CD4-positive, alpha-beta T cell treated with Interleukin-4 for 4 hours (primary cell): ENCODE measurements at places on chromosomes 2 and 18.

GRCh38 chr2:226877491-226877890 lies 41.6 kb downstream of the RHBDD1 start:
- no peak for DNase-seq

DNA sequence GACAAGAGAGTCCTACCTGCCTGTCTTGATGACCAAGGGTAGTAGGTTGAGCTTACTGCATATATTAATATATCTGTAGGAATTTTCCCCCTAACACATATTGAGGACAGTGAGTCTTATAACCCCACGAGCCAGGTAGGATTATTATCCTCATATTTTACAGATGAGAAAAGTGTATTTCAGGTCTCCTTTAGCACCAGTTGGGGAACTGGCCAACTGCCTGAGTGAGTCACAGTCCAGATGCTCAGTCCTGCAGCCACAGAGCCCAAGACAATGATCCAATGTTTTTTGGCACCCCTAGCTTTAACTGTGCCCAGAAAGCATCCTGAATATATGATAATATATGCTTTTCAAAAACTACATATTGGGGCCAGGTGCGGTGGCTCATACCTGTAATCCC lies 30.8 kb upstream of the GLS start:
- no peak for DNase-seq

- DNase-seq: no peak
Measured at GRCh38 chr2:29475499-29475898, 360.3 kb downstream of the CLIP4 start.

GRCh38 chr2:72378753-72379348 lies 231.2 kb upstream of the CYP26B1 start:
- no peak for DNase-seq

- DNase-seq: no peak
Measured at GRCh38 chr2:61340242-61340641, 130.6 kb downstream of the USP34 start.

DNA sequence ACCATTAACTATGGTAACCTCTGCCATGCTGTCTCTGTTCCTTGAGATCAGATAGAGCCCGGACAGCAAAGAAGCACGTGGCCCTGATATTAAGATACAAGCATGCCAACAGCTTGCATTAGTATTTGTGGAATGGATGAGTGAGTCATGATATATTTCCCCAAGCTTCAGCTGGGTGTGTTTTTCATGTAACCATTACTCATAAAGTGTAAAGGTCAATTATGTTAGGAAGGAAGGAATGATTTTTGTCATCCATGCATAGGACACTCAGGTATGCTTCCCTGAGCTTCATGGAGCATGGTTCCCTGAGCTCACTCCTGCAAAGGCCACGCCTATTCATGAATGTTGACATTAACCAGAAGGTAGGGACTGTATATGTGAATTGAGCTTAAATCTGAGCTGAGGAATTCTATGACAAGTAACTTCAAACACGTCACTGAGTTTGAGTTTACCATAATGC lies 74.6 kb downstream of the ARL4C start:
- DNase-seq: peak; percentile 82

- no peak for DNase-seq
Measured at GRCh38 chr2:135701442-135701841, 40.2 kb upstream of the UBXN4 start.

- DNase-seq: no peak
Measured at GRCh38 chr18:35861367-35862118, 110.9 kb upstream of the RMP24 start.

- no peak for DNase-seq
Measured at GRCh38 chr2:22907330-22907729, 477.6 kb upstream of the KLHL29 start.

DNA sequence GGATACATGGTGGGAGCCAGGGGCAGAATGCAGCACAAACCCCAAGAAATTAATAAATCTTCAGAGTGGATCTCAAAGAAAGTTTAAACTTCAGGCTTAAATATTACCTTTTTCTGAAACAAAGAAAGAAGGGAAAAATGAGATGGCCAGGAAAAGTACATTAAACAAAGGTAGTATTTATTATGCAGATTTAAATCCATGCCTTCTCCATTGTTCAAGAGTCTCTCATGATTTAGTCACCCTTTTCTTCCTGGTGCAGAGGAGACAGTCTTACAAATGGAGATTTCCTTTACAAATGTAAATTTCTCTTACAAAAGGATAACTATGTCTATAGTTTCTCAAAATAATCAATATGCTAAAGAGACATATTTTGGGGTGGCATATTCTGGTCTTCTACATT lies 33.4 kb upstream of the PPM1B start:
- DNase-seq: no peak

- no peak for DNase-seq
Measured at GRCh38 chr2:11781602-11782001, 35.2 kb downstream of the LPIN1 start.

DNA sequence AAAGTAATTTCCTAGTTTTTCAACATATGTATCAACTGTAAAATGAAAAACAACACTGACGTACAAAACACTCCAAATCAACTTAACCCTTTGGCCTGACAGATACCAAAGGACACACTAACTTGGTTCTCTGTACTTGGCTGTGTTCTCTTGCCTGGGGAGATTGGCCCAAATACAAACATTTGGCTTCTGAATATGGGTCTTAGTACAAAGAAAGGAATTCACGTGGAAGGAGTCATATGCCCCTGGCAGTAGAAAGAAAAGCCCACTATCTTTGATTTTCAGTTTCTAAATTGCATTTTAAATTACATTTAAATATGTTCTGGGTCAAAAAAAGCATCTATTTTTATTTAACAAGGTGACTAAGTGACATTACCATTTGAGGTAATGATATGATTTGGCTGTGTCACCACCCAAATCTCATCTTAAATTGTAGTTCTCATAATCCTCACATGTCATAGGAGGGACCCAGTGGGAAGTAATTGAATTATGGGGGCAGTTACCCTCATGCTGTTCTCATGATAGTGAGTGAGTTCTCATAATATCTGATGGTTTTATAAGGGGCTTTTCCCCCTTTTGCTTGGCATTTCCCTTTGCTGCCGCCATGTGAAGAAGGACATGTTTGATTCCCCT lies 153.6 kb upstream of the CCDC195 start:
- DNase-seq: no peak

DNA sequence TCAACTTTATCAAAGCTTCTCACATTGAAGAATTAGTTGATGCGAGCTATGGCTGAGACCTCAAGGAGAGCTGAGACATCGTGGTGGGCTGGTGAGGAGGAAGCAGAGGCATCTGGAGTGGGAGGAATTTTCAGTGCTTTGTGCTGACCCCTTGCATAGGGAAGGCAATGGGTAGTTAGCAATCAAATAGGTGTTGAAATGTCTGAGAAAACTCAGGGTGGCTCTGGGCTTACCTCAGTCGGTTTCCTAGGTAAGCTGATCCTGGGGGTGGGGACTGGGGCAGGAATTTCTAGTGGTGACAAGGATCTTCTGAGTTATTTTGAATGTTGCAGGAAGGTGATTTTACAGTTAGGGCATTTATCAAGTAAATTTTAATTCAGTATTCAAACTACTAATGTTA lies 20.7 kb upstream of the DPP10 start:
- DNase-seq: no peak

DNA sequence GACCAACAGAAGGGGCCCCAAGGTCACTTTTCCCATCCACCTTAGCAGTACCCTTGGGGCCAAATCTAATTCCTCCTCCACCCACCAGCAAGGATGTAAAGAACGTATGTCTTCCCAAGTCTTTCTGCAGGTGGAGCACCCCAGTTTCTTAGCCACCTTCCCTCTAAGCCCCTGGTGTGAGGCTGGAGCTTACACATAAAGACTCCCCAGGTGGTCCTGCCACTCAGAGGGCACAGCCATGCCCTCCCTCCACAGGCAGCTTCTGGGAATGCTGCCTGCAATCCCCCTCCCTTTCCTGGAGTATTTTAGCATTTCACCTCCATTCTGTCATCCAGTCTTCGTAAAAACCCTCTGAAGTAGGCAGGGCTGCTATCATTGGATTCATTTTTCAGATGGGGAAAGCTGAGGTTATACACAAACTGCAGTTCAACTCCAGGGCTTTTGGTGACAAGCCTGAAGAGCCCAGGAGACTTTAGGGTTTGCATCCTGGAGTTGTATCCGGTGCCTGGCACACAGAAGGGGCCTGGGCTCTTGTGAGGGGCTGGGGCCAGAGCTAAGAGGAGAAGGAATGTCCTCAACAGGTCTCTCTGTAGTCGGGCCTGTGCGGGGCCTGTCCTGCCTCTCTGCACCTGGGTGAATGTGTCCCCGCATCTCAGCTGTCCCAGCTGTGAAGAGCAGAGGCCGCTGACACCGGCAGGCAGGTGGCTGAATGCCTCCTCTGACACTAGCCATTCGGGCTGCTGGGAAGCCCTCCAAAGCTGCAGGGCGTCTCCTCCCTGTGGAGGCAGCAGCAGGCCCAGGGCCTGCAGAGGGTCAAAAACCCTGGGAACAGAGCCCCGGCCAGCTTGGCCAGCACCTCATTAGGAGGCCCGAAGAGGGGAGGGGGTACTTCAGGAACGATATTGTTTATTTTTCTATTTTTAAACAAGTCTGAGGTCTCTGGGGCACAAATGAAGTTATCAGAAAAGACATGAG lies 27.6 kb downstream of the CIB4 start:
- DNase-seq: no peak

- no peak for DNase-seq
Measured at GRCh38 chr2:10278763-10279471, 23.8 kb upstream of the HPCAL1 start.

DNA sequence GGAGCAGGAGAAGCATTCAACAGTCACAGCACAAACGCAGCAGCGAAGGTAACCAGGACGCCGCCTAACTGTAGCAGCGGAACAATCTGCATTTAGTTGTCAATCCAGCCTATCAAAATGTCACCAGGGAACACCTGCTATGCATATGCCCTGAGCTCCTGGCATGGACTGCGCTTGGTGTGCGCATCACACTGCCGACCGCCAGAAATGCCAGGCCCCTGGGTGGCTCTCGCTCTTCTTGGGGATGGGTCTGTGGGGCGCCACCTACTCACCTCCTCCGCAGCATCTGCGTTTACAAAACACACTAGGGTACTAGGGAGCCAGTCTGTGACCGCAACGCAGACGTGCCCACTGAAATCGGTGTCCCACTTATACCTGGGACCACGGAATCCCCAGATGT lies 31.7 kb downstream of the ZNF516 start:
- no peak for DNase-seq

DNA sequence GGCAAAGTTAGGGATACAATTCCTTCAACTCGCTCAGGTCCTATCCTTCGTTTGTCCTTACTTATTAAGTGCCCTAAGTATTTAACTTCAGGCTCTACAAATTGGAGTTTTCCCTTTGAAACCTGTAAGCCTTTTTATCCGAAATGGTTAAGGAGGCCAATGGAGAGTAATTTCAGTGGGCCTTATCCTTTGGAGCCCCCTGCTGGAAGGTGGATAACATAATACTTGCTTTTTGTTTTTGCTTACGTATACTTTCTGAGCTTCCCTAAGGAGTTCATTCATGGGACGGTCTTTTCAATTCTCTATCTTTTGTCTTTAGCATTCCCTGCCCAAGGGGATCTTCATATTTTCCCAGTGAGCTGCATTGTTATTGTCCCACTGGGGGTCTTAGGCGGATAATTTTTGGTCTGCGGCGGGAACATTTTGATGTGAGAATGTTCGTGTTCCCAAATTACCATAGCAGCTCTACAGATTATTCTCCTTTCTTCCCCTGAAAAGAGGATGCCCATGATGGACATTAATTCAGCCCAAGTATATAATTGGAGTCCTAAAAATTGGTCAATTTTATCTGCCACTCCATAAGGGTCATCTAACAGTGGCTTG lies 34.4 kb upstream of the TRAPPC8 start:
- peak; percentile 49 for DNase-seq

GRCh38 chr2:84495539-84496146 lies 20.7 kb upstream of the DNAH6 start:
- DNase-seq: peak; percentile 82

- no peak for DNase-seq
Measured at GRCh38 chr2:55490554-55490953, 29.0 kb upstream of the CFAP36 start.

- DNase-seq: no peak
Measured at GRCh38 chr2:28268386-28268785, 124.3 kb upstream of the FOSL2 start.

GRCh38 chr2:3242747-3243369 lies 134.8 kb downstream of the EIPR1 start:
- DNase-seq: peak; percentile 64

GRCh38 chr2:2740238-2740775 lies 409.2 kb upstream of the MYT1L start:
- DNase-seq: no peak

GRCh38 chr2:4780679-4781078 lies 911.5 kb upstream of the SOX11 start:
- DNase-seq: no peak

DNA sequence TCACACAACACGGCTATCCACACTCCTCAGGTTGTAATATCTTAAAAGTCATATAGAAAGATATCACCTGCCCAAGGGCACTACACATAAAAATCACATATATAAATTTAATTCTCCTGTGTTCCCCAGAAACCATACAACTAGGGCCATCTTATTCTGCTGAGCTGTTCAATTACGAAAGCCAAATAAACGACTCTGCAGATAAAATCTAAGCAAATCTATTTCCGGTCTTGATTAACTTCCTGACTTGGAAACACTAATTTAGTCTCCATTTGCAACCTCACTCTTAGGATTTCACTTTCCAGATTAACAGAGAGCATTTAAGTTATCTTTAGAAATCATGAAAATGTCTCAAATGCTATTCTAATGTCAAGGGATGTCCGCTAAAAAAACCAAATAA lies 23.9 kb upstream of the STK17B start:
- no peak for DNase-seq

- no peak for DNase-seq
Measured at GRCh38 chr2:2871480-2872308, 505.9 kb downstream of the EIPR1 start.

DNA sequence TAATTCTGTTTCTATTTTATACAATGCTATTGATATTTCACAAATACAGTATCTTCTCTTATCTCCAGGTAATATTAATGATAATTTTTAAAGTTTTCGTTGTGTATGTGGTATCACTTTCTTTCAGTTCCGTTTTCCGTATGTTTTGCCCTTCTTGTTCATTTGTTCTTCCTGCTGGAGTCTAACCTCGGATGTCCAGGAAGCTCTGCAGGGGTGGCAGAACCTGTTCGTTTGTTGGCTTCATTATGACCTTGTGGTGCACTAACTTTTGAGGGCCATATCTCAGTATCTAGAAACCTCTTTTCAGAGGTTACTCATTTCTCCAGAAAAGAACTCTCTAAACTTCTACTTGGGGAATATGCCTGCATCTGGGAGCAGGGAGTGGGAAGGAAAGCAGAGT lies 134.5 kb downstream of the NBAS start:
- DNase-seq: no peak

- DNase-seq: no peak
Measured at GRCh38 chr2:173030561-173031490, 44.8 kb upstream of the MAP3K20 start.

GRCh38 chr2:53127061-53127650 lies 640.4 kb upstream of the CHAC2 start:
- no peak for DNase-seq

DNA sequence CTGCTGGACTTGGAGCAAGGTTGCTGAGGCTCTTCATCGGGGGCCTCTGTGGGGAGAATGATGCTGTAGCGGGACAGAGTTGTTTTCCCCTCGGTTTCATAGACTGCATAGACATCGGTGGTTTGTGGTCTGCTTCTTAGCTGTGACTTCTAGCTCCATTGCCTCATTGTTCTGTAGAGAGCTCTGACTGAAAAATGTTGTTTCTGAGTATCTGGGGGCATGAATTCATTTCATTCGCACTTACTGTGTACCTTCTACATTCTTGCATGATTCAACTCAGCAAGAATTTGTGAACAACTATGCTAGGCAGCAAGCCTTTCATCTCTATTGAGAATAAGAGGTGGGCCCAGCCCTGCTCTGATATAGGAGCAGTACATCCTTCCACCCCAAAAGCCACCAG lies 406.8 kb downstream of the NBAS start:
- DNase-seq: no peak
